ENCODE measurements at places on chromosomes 5 and 9.

- no peak for DNase-seq
Measured at GRCh38 chr9:104784098-104784497, 20.2 kb downstream of the NIPSNAP3B start.

- no peak for DNase-seq
Measured at GRCh38 chr9:86353655-86354010, 577 bp downstream of the TUT7 start.

- DNase-seq = no peak
Measured at GRCh38 chr9:117542021-117542420, 127.2 kb upstream of the ASTN2 start.

DNA sequence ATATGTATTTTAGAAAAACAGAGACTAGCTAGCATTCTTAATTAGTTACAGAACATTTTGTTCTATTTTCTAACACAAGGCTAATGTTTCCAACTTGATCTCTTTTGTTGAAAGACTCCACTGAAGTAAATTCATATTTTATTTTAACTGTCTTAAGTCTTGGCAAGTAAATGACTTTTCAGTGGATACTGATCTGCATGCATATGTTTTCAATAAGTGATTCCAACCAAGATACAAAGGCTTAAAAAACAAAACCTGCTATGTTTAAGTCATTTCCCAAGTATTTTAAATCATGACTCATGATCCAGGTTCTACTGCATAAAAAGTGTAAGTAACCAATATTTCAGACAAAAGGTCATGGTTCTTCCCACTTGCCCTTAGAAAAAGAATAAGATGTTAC lies 5.7 kb downstream of the CDO1 start:
- DNase-seq = no peak

DNA sequence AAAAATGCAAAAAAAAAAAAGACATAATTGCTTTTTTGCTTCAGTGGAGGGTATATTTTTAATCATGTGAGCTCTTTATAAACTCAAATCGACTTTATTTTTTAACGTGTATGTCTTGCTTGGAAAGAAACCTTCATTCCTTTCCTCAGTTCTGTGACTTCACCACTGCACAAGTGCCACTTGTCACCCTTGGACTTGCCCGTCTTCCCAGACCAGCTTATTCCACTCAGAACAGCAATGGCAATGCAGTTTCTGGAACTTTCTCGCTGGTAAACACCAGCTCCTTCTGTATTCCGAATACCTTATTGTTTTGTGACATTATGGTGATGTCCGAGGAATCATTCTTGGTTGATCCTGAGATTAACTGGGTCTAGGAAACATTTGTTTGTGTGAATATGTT lies 440.5 kb upstream of the ADAMTS16 start:
- DNase-seq = no peak

DNA sequence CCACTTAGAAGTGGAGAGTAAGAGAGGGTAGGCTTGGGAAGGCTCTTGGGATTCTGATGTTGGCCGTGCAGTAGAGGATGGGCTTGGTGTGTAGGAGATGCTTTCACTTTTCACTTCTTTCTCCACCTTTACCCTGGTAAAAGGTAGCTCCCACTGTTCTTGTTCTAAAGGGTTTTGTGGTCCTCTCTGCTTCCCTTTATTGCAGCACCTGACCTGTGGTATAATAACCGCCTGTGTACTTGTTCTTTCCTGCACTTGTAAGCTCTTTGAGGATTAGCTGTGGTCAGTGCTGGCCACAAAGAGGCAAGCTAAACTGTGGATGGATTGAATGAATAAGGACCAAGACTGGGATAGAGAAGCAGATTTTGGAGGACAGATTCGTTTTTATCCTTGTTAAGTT lies 25.2 kb downstream of the KDM4C start:
- DNase-seq = no peak

- DNase-seq = no peak
Measured at GRCh38 chr5:87705876-87706275, 293.1 kb upstream of the CCNH start.

All from SHP77 treated with DMSO at 0.1 percent for 48 hours (cell line).